Activated T-helper 1 cell treated with anti-CD3 and anti-CD28 coated beads, Interleukin-2, amount 50 U/mL, for 16 hours (primary cell): ENCODE measurements at places on chromosomes 4 and X.

DNA sequence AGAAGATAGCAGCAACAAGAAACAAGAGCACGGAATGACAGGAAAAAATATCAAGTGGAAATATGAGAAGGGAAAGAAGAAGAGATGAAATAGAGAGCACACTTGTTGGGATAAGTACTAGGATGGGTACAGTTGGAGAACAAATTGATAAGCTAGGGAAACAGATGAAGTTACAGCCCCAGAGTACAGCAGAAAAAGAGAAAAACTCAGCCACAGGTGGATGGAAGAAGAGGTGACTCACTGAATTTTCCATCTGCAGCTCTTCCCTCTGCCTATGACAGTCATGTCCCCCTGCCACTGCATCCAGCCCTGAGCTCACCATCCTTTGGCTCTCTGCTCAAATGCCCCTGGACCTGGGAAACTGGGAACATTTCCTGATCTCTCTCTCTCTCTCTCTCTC, 209.0 kb downstream of the BCOR start:
- no peak for DNase-seq

GRCh38 chr4:15926486-15926885, 12.1 kb downstream of the FGFBP1 start:
- DNase-seq = no peak

- DNase-seq = no peak
These were observed 106.9 kb downstream of the THOC2 start for GRCh38 chrX:123625952-123626351.

- DNase-seq = no peak
These were observed 6.1 kb downstream of the CXCR3 start for GRCh38 chrX:71612256-71612655.

GRCh38 chrX:69319376-69319775, 154.1 kb upstream of the PJA1 start:
- no peak for DNase-seq
